ENCODE measurements at places on chromosomes 11 and 22.

DNA sequence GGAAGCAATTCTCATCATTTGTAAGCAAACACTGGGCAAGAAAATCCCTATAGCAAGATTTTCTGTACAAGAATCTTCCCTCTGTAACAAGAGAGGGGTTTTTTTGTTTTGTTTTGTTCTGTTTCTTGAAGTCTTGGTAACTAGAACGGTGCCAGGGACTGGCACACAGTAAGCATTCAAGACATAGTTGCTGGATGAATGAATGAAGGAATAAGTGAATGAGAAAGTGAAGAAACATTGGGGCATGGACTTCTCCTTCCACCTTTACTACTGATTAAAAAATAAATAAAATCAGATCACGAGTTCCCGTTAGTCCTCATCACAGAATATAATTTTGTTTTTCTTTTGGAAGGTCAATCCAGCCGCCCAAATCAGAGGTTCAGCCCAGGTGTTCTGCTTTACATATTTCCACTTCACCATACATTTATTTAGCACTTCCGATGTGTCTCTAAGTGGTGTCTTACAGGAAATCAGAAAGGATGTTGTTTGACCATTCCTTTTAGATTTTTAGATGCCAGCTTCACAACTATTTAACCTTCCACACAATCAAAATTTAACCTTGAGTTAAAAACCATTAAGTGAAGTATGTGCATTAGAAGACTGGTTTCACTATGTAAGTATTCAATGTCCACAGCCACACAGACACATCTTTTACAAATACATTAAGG is 281.2 kb downstream of the CADM1 start:
- no peak for DNase-seq

GRCh38 chr22:49404576-49405241 is 423.0 kb downstream of the BRD1 start:
- DNase-seq = no peak

DNA sequence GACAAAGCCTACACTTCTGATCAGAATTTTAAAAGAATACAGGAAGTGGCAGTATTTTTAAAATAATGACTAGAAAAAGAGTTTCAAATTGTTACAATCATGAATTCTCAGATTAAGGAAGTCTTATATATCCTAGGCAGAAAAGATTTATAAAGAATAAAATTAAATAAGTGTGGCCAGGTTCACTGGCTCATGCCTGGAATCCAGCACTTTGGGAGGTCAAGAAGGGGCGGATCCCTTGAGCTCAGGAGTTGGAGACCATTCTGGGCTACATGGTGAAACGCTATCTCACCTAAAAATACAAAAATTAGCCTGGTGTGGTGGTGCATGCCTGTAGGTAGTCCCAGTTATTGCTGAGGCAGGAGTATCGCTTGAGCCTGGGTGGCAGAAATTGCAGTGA is 24.1 kb downstream of the XKR3 start:
- no peak for DNase-seq

GRCh38 chr11:78147807-78148206 is 8.4 kb upstream of the ALG8 start:
- no peak for DNase-seq

GRCh38 chr22:22380098-22381030 is 128.2 kb downstream of the ZNF280B start:
- DNase-seq = no peak

GRCh38 chr11:122344215-122344614 is 228.2 kb upstream of the BLID start:
- DNase-seq = no peak

GRCh38 chr11:7281079-7281478 is 29.4 kb downstream of the SYT9 start:
- no peak for DNase-seq

DNA sequence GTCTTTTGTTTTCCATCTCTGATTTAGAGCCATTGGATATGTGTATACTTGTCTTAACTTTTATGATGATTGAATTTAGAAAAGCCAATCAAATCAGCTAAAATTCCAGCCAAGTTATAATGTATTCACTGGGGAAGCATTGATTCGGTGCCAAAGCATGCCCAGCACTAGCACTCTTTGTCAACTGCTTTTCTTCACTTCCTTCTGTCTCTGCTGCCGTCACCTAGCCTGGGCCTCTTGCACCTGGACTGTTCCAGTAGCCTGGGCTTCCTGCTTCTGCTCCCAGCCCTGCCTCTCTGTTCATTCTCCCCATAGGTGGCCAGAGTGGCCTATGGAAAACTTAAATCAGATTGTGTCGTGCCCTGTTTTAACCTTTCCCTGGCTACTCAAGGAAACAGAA is 80.7 kb downstream of the NAV2 start:
- no peak for DNase-seq

GRCh38 chr22:41543854-41544670 is at the start of gene POLR3H:
POLR3H (minus strand) TSS chr22:41544470; CDS start chr22:41544101, 369 bp downstream.
- DNase-seq = peak; percentile 99

DNA sequence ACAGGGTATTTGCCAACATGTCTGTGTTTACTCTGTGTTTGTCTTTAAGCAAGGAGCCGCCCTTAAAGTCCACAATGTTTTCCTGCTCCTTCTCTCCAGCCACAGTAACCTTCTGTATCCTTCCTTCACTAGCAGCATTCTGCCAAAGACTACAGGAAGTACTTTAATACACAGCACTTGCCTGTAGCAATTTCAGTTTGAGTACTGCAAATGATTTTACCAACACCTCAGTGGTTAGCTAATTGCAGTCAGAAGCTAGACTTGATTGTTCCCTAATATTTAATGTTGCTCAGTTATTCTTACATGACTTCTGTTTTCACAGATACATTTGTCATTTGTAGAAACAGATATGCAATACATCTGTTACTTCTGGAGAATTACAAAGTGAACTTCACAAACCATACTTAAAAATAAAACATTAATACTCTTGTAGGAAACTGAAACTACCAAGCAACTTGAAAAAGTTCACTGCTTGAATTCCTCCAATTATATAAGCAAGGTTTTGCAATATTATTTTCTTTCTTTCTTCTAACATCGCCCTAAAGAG is 69.1 kb downstream of the FCHSD2 start:
- DNase-seq = no peak

GRCh38 chr11:132802947-132803346 is 729.4 kb downstream of the OPCML start:
- DNase-seq = no peak

DNA sequence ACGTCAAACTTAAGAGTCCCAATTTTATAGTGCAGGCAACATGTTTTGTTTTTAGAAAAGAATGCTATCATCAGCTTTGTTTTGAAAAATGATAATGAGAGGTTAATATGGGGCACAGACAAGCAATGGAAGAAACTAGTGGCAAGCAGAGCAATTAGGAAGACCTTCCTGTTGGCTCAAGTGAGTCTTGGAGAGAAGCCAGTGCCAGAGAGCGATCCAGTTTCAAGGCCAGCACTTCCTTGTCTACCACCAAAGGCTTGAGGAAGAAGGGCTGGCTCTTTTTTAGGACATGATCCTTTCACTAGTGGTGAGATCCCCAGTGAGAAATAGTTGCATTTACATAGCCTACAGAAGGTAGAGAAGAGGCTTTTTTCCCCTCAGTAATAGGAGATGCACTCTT is 1340.7 kb downstream of the LRRC4C start:
- no peak for DNase-seq

DNA sequence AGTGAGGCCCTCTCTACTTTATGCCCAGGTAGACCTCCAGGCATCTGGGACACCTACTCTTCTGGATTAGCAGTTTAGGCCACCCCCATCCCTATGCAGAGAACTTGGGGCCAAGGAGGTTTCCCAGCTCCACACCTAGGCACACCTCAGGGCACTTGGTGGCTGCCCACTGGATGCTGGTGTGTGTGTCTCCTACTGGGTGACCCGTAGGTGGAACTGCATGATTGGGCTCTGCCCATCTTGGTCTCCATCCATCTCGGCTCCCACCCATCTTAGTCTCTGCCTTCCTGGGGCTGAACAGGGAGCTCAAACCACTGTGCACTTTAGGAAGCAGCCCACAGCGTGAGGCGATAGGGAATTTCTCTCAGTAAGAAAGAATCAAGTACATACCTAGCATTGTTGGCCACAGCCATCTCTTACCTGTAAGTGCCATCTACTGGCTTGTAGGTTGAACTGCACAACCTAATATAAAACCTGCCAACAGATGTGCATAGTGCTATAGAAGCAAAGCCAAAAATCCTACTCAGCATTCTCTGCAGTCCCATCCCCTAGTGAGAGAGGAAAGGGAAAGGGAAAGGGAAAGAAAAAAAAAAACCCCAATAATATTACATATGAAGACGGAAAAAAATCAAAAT is 61.6 kb upstream of the PTPN5 start:
- DNase-seq = peak; percentile 20

DNA sequence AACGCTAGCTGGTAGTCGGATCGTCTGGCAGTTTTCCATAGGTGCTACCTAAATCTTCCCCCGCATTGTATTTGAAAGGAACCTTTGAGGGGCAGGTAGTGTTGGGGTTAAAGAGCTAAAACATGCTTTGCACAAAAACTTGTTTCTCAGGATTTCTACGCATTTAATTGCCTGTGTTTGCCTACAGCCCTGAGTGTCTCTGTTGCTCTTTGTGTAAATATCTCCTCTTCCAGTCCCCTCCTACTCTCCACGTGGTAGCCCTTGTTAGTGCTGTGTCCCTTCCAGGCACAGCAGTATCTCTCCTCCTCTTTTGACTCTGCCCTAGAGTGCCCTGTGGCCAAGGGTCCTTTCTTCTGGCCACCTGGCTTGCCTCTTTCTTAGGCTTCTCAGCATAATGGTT is 81.7 kb downstream of the BARX2 start:
- DNase-seq = no peak

- DNase-seq = no peak
Observed at GRCh38 chr11:47376107-47376524, 2.2 kb downstream of the SPI1 start.

DNA sequence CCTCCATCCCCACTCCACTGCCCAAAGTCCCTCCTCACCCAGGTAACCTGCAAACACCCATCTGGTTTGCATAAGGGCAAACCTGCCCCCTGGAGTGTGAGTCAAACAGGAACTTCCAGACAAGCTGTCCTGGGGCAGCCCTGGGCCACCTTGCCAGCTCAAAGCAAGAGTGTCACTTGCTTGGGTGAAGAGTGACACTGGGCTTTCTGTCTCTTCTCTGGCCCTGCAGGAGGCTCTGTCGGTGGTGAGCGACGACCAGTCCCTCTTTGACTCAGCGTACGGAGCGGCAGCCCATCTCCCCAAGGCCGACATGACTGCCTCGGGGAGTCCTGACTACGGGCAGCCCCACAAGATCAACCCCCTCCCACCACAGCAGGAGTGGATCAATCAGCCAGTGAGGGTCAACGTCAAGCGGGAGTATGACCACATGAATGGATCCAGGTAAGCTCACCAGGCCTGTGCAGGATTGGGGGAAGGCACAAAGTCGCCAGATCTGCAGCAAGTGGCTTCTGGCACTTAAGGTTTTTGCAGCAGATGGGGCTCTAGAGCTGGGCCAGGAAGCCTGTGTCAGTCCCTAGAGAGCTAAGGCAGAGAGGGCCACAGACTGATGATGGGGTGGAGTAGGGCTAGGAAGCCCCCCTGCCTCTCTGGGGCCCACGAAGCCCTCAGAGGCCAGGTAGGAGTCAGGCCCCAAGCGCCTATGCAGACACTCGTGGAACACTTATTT is 64.2 kb downstream of the FLI1 start:
- no peak for DNase-seq

GRCh38 chr11:116715383-116715782 is 57.4 kb downstream of the BUD13 start:
- DNase-seq = no peak

- no peak for DNase-seq
Observed at GRCh38 chr22:48345631-48346030, 1482.0 kb downstream of the BRD1 start.

DNA sequence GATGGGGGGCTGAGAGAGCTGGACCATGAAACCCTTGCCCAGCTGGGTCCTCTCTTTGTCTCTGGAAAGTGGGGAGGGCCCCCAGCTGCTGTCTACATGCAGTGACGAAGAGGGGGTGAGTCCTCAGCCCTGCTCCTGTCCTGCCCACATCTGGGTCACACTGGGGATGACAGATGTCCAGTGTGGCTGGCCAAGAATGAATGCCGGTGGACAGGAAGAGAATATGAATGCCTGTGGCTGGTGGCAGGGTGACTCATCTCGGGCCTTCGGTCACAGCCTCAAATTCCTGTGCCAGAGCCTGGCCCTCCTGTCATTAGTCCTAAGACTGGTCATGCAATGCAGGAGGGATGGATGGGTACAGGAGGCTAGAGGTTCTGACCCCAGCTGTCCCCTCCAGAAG is 2.2 kb upstream of the PNPLA3 start:
- DNase-seq = no peak

DNA sequence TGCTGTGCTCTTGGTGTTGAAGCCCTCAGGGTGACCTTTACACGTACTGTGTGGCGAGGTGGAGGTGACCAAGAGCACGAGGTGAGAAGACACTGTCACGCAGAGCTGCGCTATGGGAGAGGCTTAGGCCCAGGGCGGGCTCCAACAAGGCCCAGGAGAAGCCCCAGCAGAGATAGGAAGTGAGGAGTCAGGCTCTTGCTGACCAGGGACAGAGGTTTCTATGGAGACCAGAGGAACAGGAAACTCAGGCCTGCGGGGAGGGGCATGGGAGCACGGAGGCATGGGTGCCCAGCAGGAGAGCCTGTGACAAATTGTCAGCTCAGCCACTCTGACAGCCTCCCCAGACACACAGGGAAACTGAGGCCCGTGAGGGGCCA is 15.8 kb downstream of the DGKZ start:
- no peak for DNase-seq

DNA sequence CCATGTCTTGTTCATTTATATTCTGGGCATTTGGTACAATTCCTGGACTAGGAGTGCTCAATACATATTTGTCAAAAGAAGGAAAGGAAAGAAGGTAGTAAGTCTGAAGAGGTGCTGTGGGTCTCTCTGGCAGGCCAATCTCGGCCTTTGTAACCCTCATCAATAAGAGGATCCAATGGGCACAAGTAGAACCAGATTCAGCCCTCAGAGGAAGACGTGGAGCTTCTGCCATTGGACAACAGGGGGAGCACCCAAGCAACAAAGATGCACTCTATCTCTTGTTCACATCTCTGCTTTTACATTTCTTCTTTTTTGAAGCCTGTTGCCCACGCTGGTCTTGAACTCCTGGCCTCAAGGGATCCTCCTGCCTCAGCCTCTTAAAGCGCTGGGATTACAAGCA is 2.2 kb upstream of the VPS11 start:
- DNase-seq = no peak

GRCh38 chr11:130323452-130324450 is 9.0 kb upstream of the ZBTB44 start:
- DNase-seq = no peak

DNA sequence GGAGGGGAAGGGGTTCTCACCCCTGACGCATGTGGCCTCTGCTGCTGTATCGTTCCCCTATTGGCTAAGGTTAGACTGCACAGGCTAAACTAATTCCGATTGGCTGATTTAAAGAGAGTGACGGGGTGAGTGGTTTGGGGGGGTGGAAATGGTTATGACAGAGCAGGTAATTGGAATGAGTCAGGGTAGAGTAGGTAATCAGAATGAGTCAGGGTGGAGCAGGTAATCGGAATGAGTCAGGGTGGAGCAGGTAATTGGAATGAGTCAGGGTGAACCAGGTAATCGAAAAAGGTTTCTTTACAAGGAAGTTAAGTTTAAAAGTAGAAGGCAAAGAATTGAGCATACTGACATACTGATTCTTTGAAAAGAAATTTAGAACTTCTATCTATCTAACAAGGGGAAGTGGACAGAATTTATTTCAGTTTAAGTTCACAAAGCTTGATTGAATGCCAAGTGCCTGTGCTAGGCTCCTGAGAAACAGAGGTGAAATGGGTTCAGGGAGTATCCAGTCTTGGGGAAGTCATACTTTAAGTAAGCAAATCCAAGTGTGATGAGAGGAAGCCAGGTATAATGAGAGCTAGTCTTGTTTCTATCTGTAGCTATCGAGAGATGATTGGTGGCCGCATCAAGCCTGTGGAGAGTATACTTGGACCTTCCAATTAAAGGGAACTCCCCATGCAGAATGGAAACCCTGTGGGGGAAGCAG is 58.0 kb downstream of the C11orf91 start:
- no peak for DNase-seq
